ENCODE measurements at places on chromosomes 2 and 18.

DNA sequence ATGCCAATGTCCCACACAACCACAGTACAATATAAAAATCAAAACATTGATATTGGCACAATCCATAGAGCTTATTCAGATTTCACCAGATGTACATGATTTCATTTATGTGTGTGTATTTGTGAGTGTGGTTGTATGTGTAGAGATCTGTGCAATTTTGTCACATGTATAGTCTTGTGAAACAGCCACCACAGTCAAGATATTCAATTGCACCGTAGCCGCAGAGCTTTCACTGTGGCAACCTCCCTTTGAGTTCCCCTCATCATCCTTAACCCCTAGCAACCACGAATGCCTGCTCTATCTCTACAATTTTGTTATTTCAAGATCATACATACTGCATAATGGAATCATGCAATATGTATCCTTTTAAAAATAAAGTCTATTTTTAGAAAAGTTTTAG is 391.3 kb downstream of the SETBP1 start:
- no peak overlapping the region for H3K4me3 ChIP-seq
- H3K36me3 ChIP-seq: no peaks in the 10 kb centered on the region
- H3K27me3 ChIP-seq: no peaks in the 10 kb centered on the region
- H3K4me1 ChIP-seq: no peaks in the 10 kb centered on the region

- peaks cover 75% of the 10 kb centered on the region for H3K36me3 ChIP-seq
- no peaks in the 10 kb centered on the region for H3K4me1 ChIP-seq
- DNase-seq: no peak
- no peak overlapping the region for H3K4me3 ChIP-seq
- no peak overlapping the region for H3K27ac ChIP-seq
- H3K27me3 ChIP-seq: no peaks in the 10 kb centered on the region
These were observed 18.0 kb upstream of the ESPNL start for GRCh38 chr2:238082151-238082550.

GRCh38 chr2:234542742-234543141 is 45.9 kb upstream of the ARL4C start:
- no peaks in the 10 kb centered on the region for H3K36me3 ChIP-seq
- no peak overlapping the region for H3K4me3 ChIP-seq
- H3K4me1 ChIP-seq: no peaks in the 10 kb centered on the region

- no peaks in the 10 kb centered on the region for H3K27me3 ChIP-seq
- no peaks in the 10 kb centered on the region for H3K4me1 ChIP-seq
- no peaks in the 10 kb centered on the region for H3K36me3 ChIP-seq
- DNase-seq: no peak
- H3K27ac ChIP-seq: no peak overlapping the region
- H3K4me3 ChIP-seq: no peak overlapping the region
These were observed 369.5 kb upstream of the LYPD1 start for GRCh38 chr2:133039531-133039930.

DNA sequence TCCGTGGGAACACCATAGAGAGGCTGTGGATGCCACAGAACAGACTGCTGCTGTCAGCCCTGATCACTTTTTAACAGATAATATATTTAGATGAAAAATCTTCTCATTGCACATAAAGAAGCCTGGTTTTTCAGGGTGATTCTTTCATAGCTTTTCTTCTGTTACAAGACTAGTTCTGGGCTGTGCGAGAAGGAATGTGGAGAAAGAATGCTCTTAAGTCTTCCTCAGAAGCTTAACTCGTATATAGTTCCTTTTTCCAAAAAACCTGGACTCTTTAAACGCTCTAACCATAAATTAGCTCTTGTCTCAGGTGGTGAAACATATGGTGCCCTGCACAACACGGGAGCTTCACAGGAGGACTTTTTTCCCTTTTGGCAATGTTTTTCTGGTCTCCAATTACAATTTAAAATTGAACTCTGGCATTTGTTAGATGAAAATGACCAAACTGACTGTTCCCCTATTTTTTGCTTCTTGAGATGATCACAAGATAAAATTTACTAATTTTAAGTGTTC is 125.9 kb upstream of the SMAD7 start:
- H3K36me3 ChIP-seq: peaks cover 2% of the 10 kb centered on the region
- H3K4me1 ChIP-seq: peaks cover 5% of the 10 kb centered on the region
- no peak overlapping the region for H3K4me3 ChIP-seq

GRCh38 chr18:55302167-55302833 is 285.7 kb downstream of the TCF4 start:
- no peaks in the 10 kb centered on the region for H3K36me3 ChIP-seq
- no peak overlapping the region for H3K4me3 ChIP-seq
- no peaks in the 10 kb centered on the region for H3K27me3 ChIP-seq
- H3K4me1 ChIP-seq: no peaks in the 10 kb centered on the region

DNA sequence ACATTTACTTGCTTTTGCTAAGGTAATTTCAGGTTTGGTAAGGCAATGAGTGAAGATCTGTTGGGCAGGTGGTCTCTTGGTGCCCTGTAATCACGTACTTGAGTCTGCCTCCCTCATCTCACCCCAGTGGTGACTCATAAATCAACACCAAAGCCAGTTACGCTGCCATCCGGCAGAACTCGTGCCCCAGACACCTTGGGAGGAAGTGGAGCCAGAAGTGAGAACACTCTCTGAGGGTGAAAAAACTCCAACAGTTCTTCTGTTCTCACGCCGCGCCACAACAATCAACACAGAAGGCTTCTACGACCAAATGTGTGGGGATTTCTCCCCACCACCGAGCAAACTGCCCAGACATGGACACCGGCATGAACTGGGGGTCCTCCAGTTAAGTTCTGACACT is 206.2 kb downstream of the ARL4C start:
- peaks cover 93% of the 10 kb centered on the region for H3K4me1 ChIP-seq
- H3K27me3 ChIP-seq: no peaks in the 10 kb centered on the region
- H3K27ac ChIP-seq: peak overlapping the region; percentile 99
- no peaks in the 10 kb centered on the region for H3K36me3 ChIP-seq
- peak; percentile 93 for DNase-seq

- H3K4me3 ChIP-seq: no peak overlapping the region
- H3K36me3 ChIP-seq: no peaks in the 10 kb centered on the region
- H3K27me3 ChIP-seq: no peaks in the 10 kb centered on the region
- peaks cover 15% of the 10 kb centered on the region for H3K4me1 ChIP-seq
- DNase-seq: no peak
These were observed 67.1 kb downstream of the CERKL start for GRCh38 chr2:181589779-181590178.

DNA sequence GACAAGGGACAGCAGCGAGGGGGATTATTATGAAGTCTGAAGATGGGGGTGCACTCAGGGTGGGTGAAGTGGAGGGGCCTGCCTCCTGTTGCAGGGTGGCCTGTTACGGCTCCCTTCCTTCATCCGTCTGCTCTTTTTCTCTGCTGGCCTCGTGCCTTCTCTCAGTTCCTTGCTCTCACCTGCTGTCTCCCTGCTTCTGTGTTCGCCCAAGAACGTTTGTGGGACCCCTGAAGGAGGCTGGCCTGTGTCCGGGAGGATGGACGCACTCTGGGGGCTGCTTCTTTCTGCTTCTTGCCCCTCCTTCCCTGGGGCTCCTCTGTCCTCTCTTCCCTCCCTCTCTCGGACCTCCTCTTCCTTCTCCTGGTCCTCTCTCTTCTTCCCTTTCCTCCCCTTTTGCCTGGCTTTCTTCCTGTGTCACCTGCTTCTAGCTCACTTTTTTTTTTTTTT is 13.8 kb downstream of the MROH2A start:
- no peaks in the 10 kb centered on the region for H3K27me3 ChIP-seq
- DNase-seq: no peak
- no peak overlapping the region for H3K4me3 ChIP-seq
- H3K36me3 ChIP-seq: no peaks in the 10 kb centered on the region
- H3K27ac ChIP-seq: no peak overlapping the region

- no peak overlapping the region for H3K27ac ChIP-seq
- H3K27me3 ChIP-seq: no peaks in the 10 kb centered on the region
- H3K4me3 ChIP-seq: no peak overlapping the region
- no peak for DNase-seq
- no peaks in the 10 kb centered on the region for H3K4me1 ChIP-seq
These were observed 128.2 kb downstream of the KCNH7 start for GRCh38 chr2:162710287-162710890.

GRCh38 chr2:86185517-86186212 is 9.6 kb downstream of the IMMT start:
- H3K4me1 ChIP-seq: peaks cover 53% of the 10 kb centered on the region
- peaks cover 31% of the 10 kb centered on the region for H3K36me3 ChIP-seq
- no peak for DNase-seq
- H3K27me3 ChIP-seq: no peaks in the 10 kb centered on the region

DNA sequence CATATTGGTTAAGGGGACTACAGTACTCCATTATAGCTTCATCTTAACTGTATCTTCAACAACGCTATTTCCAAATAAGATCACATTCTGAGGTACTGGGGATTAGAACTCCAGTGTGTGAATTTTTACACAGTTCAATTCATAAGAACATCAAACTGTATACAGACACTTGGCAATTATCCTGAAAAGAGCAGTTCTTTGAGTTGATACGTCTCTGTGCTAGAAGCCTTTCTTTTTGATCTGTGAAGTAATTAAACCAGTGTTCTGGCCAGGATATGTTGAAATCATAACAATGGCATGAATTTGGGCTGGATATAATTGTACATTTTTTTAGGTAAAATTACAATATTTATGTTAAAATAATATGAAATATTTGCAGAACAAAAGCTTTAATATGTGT is 93.5 kb upstream of the ITPRID2 start:
- no peaks in the 10 kb centered on the region for H3K36me3 ChIP-seq
- H3K4me3 ChIP-seq: no peak overlapping the region
- H3K27ac ChIP-seq: no peak overlapping the region
- DNase-seq: no peak
- no peaks in the 10 kb centered on the region for H3K27me3 ChIP-seq
- H3K4me1 ChIP-seq: no peaks in the 10 kb centered on the region

DNA sequence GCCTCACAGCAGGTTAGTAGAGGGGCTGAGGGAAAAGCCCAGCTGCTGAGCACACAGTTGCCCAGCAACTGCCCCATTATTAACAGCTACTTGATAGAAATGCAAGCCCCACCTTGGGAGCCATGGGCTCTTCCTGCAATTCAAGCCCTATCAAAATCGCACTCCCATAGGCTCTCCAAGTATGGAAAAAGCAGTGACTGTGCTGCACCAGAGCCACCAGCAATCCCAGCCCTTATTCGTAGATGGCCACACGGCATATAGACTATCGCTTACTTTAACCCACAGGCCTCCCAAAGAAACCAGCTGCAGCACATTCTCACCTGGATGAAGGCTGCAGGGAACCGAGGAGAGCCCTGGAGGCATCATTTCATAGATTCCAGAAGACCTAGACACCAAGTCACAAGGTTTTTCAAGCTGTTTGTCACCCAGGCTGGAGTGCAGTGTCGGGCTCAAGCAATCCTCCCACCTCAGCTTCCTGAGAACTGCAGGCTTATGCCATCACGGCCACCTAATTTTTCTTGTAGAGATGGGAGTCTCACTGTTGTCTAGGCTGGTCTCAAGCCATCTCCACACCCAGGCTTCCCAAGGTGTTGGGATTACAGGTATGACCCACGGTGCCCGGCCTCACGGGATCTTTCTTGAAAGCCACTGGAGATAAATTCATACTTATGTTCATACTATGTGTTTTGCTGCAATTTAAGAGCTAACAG is 11.3 kb downstream of the NCL start:
- H3K27me3 ChIP-seq: no peaks in the 10 kb centered on the region
- H3K27ac ChIP-seq: no peak overlapping the region
- no peaks in the 10 kb centered on the region for H3K4me1 ChIP-seq
- peak; percentile 44 for DNase-seq
- H3K36me3 ChIP-seq: peaks cover 56% of the 10 kb centered on the region

DNA sequence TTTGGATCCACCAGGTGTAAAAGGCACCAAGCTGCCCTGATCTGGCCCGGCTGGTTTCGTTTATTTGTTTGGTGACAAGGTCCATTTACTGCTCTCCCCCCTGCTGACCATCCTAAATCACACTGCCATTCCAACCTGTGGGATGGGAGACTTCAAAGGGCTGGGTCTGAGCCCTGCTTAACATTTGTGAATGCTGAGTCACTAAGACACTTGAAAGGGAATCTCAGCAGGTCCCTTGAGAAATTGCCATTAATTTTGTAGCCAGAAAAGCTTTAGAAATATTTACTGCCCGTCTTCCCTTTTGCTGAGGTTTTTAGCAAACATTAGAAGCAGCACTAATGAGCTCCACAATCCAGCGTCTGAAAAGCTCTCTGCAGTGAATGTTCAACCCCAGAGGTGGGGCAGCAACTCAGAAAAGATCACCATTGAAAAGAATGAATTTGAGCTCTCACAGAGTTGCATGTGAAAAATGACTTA is 133.8 kb downstream of the ARL4C start:
- H3K36me3 ChIP-seq: no peaks in the 10 kb centered on the region
- no peak overlapping the region for H3K4me3 ChIP-seq
- H3K4me1 ChIP-seq: peaks cover 32% of the 10 kb centered on the region
- H3K27ac ChIP-seq: no peak overlapping the region
- H3K27me3 ChIP-seq: no peaks in the 10 kb centered on the region

DNA sequence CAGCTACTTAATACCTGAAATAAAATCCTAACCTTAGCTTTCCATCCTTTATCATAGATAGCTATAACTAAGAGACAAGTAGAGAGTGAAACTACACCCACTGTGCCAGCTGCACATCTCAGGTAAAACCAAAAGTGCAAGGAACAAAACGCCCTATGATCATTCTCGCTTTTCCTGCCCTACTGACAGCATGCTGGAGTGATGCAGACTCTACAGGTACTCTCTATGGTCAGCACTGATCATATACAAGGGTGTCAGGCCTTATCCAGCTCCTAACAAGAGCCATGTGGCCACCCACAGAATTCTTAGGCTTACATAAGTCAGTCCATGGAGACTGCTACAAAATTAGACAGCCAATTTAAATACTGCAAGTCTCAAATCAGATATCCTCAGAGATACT is 45.6 kb downstream of the REV1 start:
- no peak overlapping the region for H3K27ac ChIP-seq
- peaks cover 57% of the 10 kb centered on the region for H3K36me3 ChIP-seq
- no peaks in the 10 kb centered on the region for H3K27me3 ChIP-seq
- no peak for DNase-seq
- no peak overlapping the region for H3K4me3 ChIP-seq
- H3K4me1 ChIP-seq: no peaks in the 10 kb centered on the region

- H3K4me3 ChIP-seq: no peak overlapping the region
- H3K36me3 ChIP-seq: no peaks in the 10 kb centered on the region
- H3K4me1 ChIP-seq: no peaks in the 10 kb centered on the region
- H3K27ac ChIP-seq: no peak overlapping the region
These were observed 30.7 kb upstream of the TMEM247 start for GRCh38 chr2:46448641-46449040.

DNA sequence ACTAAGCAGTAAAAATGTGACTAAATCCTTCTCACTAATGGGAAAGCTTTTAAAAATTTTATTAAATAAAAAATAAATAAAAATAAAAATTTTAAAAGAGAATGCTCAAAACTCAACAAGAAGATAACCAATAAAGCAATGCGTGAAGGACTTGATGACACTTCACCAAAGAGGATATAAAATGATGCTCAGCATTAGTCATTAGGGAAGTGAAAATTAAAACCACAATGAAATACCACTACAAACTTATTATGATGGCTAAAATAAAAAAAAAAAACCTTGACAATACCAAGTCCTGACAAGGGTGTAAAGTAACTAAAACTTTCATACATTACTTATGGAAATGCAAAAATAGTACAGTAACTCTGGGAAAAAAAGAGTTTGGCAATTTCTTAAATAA is 3.3 kb upstream of the WDR75 start:
- H3K27ac ChIP-seq: no peak overlapping the region
- DNase-seq: no peak
- 0 out of 2 replicates have a peak, but pooled peaks cover 3% of the 10 kb centered on the region for H3K36me3 ChIP-seq
- H3K27me3 ChIP-seq: no peaks in the 10 kb centered on the region

GRCh38 chr18:68714366-68714711 is 569 bp downstream of the TMX3 start:
- peak overlapping the region; percentile 90 for H3K4me3 ChIP-seq
- DNase-seq: peak; percentile 25
- peaks cover 43% of the 10 kb centered on the region for H3K36me3 ChIP-seq
- peak overlapping the region; percentile 92 for H3K27ac ChIP-seq
- peaks cover 42% of the 10 kb centered on the region for H3K4me1 ChIP-seq
